Stomach (tissue), 19 donors: ENCODE measurements at places on chromosomes 13 and 19. TPM values are rescaled to one million over a fixed set of nuclear protein-coding genes. Genes with fewer than 3 reads are reported as not detected.

- H3K4me1 ChIP-seq: no peaks in the 10 kb centered on the region
- H3K4me3 ChIP-seq: no peak overlapping the region
- DNase-seq: no peak
- no peaks in the 10 kb centered on the region for H3K36me3 ChIP-seq
- H3K27me3 ChIP-seq: peaks cover 4% of the 10 kb centered on the region
Measured at GRCh38 chr13:84962141-84962750, 837.0 kb downstream of the SLITRK6 start.

DNA sequence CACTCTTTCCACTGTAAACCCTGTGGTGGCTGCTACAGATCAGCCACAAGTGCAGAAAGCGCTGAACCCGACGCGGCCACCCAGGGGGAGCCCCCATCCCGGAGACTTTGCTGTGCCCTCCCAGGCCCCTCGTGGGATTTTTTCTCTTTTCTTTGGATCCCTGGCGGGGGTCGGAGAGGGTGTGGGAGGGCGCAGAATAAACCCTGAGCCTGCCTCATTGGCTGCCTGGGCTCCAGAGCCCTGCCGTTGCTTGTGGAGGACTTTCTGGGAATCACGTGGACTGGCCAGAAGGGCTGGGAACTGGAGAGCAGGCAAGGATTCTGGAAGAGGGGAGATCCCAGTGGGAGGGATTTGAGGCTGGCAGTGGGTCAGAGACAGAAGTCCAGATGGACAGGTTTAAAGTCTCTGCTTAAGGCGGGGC is 24.9 kb downstream of the GADD45B start:
- no peak overlapping the region for H3K4me3 ChIP-seq
- H3K36me3 ChIP-seq: no peaks in the 10 kb centered on the region
- no peak for DNase-seq

- H3K36me3 ChIP-seq: no peaks in the 10 kb centered on the region
- peaks cover 28% of the 10 kb centered on the region for H3K4me1 ChIP-seq
- H3K27me3 ChIP-seq: no peaks in the 10 kb centered on the region
- H3K4me3 ChIP-seq: no peak overlapping the region
Measured at GRCh38 chr13:24269821-24270220, 39.6 kb upstream of the C1QTNF9 start.

DNA sequence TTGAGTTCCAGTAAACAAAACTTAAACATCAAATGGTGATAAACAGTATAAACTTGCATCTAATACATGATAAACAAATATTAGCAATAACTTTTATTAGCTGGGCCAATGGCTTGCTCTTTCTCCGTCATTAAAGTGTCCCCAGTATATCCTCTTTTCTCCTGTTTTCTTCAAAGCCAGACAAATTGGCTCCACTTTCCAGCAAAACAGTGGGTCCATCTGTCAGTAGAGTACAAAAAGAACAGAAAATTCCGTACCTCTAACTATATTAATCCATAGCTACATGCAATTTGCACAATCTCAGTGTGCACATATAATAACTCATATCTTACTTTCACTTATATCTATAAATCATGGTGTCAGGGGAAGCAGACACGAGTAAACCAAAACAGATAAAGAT is 678.0 kb upstream of the SPRY2 start:
- H3K27ac ChIP-seq: no peak overlapping the region
- no peaks in the 10 kb centered on the region for H3K27me3 ChIP-seq
- no peak for DNase-seq
- H3K4me1 ChIP-seq: no peaks in the 10 kb centered on the region
- no peak overlapping the region for H3K4me3 ChIP-seq
- no peaks in the 10 kb centered on the region for H3K36me3 ChIP-seq

DNA sequence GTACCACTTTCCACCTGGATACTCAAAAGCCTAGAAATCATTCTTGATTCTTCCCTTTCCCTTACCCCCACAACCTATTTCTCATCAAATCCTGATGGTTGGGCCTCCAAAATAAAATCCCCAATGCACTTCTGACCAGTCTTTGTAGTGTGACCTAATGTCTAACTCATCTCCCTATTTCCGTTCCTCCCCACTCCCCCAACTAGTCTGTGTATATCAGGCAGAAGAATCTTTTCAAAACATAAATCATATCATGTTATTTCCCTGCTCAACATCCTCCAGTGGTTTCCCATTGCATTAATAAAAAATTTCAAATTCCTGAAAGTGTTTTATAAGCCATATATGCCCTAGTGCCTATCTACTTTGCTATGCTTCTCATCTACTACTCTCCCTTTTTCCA is 17.7 kb downstream of the CCDC122 start:
- no peaks in the 10 kb centered on the region for H3K36me3 ChIP-seq
- no peaks in the 10 kb centered on the region for H3K4me1 ChIP-seq
- H3K4me3 ChIP-seq: no peak overlapping the region
- H3K27ac ChIP-seq: no peak overlapping the region
- no peak for DNase-seq
- H3K27me3 ChIP-seq: no peaks in the 10 kb centered on the region

- H3K36me3 ChIP-seq: no peaks in the 10 kb centered on the region
- H3K27ac ChIP-seq: no peak overlapping the region
- no peak overlapping the region for H3K4me3 ChIP-seq
- no peaks in the 10 kb centered on the region for H3K4me1 ChIP-seq
- DNase-seq: no peak
Measured at GRCh38 chr19:31513841-31514240, 164.6 kb upstream of the TSHZ3 start.

DNA sequence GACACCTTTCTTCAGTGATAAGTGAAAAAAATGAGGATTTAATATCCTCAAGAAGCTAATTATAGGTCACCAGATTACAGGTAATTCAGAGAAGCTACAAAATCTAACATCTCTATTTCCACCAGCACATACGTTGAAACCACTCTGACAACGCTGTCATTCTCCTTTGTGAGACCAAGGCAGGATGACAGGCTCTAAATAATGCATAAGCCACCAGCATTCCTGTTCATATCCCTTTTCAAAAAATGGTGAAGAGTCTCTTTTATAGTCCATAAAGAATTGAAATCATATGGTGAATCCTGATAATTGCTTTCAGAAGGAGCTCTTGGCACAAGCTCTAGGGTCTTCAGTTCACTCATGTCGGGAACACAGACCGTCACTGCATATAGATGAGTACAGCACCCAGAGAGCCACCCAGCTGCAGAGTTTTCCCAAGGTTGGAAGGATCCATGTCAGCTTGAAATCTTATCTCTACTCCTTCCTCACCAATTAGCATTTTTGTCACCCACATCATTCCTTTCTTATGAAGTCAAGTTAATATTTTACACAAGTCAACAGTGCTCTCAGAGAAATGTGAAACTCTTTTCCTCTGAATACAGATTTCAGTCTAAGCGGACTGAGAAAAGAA is 431.4 kb downstream of the TBC1D4 start:
- no peaks in the 10 kb centered on the region for H3K4me1 ChIP-seq
- no peak overlapping the region for H3K4me3 ChIP-seq
- no peak overlapping the region for H3K27ac ChIP-seq
- no peaks in the 10 kb centered on the region for H3K36me3 ChIP-seq
- H3K27me3 ChIP-seq: no peaks in the 10 kb centered on the region

- no peaks in the 10 kb centered on the region for H3K36me3 ChIP-seq
- no peak overlapping the region for H3K27ac ChIP-seq
- no peaks in the 10 kb centered on the region for H3K4me1 ChIP-seq
Measured at GRCh38 chr13:22009500-22009899, 338.6 kb downstream of the FGF9 start.

GRCh38 chr19:41445575-41445974 is 2.6 kb downstream of the ERICH4 start:
- no peaks in the 10 kb centered on the region for H3K4me1 ChIP-seq
- DNase-seq: no peak
- no peak overlapping the region for H3K4me3 ChIP-seq
- peaks cover 59% of the 10 kb centered on the region for H3K27me3 ChIP-seq

DNA sequence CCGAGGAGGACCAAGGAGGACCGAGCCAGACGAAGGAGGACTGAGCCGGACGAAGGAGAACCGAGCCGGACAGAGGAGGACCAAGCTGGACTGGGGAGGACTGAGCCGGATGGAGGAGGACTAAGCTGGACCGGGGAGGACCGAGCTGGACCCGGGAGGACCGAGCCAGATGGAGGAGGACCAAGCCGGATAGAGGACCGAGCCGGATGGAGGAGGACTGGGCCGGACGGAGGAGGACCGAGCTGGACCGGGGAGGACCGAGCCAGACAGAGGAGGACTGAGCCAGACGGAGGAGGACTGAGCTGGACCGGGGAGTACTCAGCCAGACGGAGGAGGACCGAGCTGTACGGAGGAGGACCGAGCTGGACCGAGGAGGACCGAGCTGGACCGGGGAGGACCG is 3.2 kb downstream of the PIP5K1C start:
- H3K36me3 ChIP-seq: peaks cover 14% of the 10 kb centered on the region
- DNase-seq: no peak
- H3K4me3 ChIP-seq: no peak overlapping the region
- no peak overlapping the region for H3K27ac ChIP-seq
- H3K27me3 ChIP-seq: no peaks in the 10 kb centered on the region

- peaks cover 58% of the 10 kb centered on the region for H3K36me3 ChIP-seq
- H3K27ac ChIP-seq: no peak overlapping the region
- H3K4me1 ChIP-seq: no peaks in the 10 kb centered on the region
- DNase-seq: no peak
Measured at GRCh38 chr19:52226652-52227051, 36.8 kb downstream of the PPP2R1A start.

DNA sequence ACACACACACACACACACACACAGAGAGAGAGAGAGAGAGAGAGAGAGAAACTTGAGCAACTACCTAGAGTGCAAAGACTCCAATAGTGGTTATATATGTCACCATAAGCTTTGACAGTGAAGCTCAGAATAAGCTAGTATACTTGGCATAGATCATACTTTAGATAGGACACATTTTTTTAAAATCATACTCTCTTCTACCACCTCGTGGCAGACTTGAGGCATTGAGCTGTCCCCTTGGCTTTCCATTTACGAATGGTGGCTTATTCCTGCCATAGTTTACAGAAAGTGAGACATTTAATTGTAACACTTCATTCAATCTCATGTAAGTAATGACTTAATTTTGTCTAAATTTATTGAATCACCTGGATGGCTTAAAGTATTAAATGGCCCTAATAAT is 108.2 kb downstream of the EDNRB start:
- no peaks in the 10 kb centered on the region for H3K27me3 ChIP-seq
- no peaks in the 10 kb centered on the region for H3K4me1 ChIP-seq
- H3K36me3 ChIP-seq: no peaks in the 10 kb centered on the region
- DNase-seq: no peak
- H3K4me3 ChIP-seq: no peak overlapping the region

- peak overlapping the region; percentile 77 for H3K27ac ChIP-seq
- no peak overlapping the region for H3K4me3 ChIP-seq
- H3K27me3 ChIP-seq: no peaks in the 10 kb centered on the region
- peaks cover 77% of the 10 kb centered on the region for H3K4me1 ChIP-seq
Measured at GRCh38 chr19:44744871-44745332, 3.6 kb upstream of the BCL3 start.

DNA sequence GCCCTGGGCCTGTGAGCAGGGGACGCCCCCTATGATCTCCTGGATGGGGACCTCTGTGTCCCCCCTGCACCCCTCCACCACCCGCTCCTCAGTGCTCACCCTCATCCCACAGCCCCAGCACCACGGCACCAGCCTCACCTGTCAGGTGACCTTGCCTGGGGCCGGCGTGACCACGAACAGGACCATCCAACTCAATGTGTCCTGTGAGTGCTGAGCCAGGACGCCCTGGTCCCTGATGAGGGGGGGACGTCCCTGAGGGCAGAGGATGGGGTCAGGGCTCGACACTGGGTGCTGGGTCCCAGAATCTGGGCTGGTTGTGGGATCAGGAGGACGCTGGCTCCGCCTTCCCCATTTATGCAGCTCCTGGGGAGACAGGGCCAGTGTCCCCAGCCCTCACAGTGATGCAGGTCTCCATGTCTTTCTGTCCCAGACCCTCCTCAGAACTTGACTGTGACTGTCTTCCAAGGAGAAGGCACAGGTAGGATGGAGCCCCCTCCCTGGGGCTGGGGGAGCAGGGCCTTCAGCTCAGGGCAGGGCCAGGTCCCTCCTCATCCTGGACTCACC is 2.5 kb downstream of the SIGLEC7 start:
- peaks cover 12% of the 10 kb centered on the region for H3K4me1 ChIP-seq
- no peak overlapping the region for H3K27ac ChIP-seq
- H3K36me3 ChIP-seq: no peaks in the 10 kb centered on the region
- H3K27me3 ChIP-seq: peaks cover 33% of the 10 kb centered on the region

- no peak overlapping the region for H3K27ac ChIP-seq
- H3K4me3 ChIP-seq: no peak overlapping the region
- DNase-seq: no peak
- no peaks in the 10 kb centered on the region for H3K36me3 ChIP-seq
Measured at GRCh38 chr13:36905944-36906343, 14.1 kb downstream of the SMAD9 start.

DNA sequence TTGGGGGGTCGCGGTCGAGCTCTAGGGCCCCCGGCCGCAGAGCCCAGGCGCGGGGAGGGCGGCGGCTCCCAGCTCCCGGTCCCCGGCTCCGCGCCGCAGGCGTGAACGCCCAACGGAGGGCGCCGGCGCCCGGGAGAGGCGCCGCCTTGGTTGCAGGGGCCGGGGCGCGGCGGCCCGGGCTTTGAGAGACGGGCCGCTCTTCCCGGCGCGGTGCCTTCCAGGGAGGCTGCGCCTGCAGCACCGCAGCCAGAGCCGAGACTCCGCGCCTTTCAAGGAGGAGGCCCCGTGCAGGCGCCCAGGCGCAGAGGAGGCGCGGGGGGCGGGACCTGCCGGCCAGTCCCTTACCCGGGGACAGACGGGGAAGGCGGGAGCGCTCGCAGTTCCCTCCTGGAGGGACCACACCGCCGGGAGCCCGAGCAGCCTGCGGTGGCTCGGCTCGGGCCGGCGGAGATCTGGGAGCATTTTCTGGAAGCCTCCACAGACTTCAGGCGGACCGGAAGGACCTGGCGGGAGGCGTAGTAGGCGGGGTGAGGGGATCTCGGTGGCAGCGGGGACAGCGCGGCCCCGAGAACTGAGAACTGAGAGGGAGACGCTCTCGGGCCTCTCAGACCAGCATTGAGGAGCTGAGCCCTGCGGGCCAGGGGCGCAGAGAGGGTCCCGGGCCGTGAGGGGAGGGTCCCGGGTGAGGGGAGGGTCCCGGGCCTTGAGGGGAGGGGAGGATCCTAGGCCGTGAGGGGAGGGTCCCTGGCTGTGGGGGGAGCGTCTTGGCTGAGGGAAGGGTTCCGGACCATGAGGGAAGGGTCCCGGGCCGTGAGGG is 25.5 kb upstream of the MCF2L start:
- H3K27me3 ChIP-seq: peaks cover 32% of the 10 kb centered on the region
- peak overlapping the region; percentile 56 for H3K4me3 ChIP-seq
- peak overlapping the region; percentile 74 for H3K27ac ChIP-seq
- peaks cover 19% of the 10 kb centered on the region for H3K4me1 ChIP-seq
- H3K36me3 ChIP-seq: no peaks in the 10 kb centered on the region

- peaks cover 6% of the 10 kb centered on the region for H3K4me1 ChIP-seq
- H3K27me3 ChIP-seq: no peaks in the 10 kb centered on the region
- no peak overlapping the region for H3K27ac ChIP-seq
- peak; percentile 64 for DNase-seq
Measured at GRCh38 chr19:53308339-53308811, 25.2 kb upstream of the ZNF845 start.

The PDX1 gene
- 0.29 TPM for total RNA-seq

The CEACAM3 gene
- not detected for total RNA-seq

The CERS4 gene
- total RNA-seq: 60.7 TPM

The KBTBD7 gene
- 1.3 TPM for total RNA-seq

The RFXANK gene
- total RNA-seq: 17.4 TPM

The FAM216B gene
- total RNA-seq: under 0.01 TPM

The MEDAG gene
- total RNA-seq: 57.9 TPM

The KCNC3 gene
- 2.3 TPM for total RNA-seq

The C19orf47 gene
- total RNA-seq: 3.9 TPM
